ENCODE measurements at places on chromosomes 2 and 18.
A peak's percentile ranks its signal among the peaks of the same experiment; 100 is the strongest.

DNA sequence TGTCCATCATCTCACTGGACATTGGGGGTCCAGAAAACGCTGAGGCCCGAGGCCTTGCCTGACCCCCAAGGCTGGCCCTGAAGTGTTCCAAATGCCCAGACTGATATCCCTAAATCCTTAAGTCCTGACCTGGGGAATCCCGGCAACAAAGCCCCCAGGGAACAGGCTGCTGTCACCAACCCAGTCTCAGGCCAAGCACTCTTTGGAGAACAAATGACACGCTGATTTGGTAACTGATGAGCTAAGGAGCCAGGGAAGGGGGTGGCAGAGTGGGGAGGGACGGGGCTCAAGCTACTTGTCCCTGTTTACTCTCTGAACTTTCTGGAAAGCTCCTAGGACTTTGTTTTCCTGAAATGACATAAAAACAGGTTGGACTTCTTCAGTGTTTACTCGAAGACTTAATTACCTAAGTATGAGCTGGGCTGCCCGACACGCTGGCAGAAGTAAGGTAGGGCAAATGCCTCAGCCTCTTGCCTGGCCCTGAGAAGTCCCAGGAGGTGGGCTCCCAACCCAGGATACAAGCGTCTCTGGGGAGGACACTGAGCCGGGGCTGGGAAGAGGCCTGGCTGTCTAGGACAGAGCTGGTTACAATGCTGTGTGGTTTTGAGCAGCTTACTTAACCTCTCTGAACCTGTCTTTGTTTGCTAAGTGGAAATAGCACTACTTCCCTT, 105.5 kb upstream of the GLI2 start:
- no peak for DNase-seq

DNA sequence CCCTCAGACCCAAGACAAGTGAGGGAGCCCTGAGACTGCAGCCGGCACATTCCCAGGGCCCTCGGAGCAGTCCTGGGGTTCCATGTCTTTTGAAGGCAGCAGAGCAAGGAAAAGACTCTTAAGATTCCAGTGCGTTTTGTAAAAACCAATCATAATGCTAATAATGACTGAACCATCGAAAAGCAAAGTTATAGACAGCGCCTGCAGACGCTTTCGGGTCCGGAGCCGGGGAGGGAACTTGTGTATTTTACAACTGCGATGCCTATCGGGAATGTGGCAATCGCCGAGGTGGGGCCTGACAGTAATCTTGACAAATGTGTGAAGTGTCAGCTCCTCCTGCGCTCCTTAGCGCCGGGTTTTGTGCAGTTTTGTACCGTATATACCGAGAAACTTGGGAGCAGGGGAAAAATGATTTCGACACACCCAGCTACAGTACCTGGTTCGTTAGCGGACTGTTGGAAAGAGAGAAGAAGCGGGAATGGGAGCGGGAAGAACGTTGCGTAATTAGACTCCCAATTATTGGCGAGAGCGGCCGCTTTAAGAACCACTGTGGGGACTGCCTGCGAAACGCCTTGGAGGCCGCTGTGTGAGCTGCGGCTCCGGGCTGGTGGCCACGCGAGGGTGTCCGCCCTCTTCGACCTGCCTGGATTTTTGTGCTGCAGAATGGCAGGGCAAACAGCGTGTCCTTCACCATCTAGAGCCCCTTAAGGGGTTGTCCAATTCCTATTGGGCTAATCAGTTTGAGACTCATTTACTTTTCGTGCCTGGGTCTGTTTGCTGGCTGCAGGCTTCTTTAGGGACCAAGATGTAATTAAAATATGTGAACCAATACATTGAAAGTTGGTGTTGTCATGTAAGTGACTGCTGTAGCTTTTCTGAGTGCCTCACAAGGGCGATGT, 2.4 kb downstream of the EPAS1 start:
- peak; percentile 72 for DNase-seq

DNA sequence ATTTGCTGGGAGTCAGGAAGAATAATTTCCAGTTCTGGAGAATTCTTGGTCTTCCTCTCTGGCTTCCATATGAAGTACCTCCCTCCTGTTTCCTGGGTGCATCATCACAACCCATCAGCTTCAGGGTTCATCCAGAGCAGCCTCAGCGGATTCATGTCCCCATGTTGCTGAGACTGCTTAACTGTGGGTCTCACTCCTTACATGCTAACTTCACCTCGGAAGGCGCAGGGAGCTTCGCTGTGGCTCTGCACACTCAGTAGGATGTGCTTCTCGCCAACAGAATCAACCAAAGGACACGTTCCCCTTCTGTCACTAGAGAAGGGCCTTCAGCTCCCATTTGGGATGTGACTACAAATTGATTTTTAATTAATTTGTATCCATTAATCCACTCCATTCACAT, 24.2 kb downstream of the FBLN7 start:
- DNase-seq, result no peak

DNA sequence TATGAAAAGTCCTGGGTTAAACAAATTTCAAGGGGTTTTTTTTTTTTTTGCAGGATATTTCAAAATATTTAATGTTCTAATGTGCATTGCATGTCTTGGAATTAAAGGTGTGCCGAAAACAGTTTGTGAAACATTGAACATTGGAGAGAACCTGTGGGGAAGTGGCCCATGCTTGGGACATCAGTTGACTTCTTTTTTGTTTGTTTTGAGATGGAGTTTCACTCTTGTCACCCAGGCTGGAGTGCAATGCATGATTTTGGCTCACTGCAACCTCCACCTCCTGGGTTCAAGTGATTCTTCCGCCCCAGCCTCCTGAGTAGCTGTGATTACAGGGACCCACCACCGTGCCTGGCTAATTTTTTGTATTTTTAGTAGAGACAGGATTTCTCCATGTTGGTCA, 71.0 kb upstream of the RAPH1 start:
- no peak for DNase-seq

GRCh38 chr2:5877360-5877759, 185.2 kb downstream of the SOX11 start:
- no peak for DNase-seq

DNA sequence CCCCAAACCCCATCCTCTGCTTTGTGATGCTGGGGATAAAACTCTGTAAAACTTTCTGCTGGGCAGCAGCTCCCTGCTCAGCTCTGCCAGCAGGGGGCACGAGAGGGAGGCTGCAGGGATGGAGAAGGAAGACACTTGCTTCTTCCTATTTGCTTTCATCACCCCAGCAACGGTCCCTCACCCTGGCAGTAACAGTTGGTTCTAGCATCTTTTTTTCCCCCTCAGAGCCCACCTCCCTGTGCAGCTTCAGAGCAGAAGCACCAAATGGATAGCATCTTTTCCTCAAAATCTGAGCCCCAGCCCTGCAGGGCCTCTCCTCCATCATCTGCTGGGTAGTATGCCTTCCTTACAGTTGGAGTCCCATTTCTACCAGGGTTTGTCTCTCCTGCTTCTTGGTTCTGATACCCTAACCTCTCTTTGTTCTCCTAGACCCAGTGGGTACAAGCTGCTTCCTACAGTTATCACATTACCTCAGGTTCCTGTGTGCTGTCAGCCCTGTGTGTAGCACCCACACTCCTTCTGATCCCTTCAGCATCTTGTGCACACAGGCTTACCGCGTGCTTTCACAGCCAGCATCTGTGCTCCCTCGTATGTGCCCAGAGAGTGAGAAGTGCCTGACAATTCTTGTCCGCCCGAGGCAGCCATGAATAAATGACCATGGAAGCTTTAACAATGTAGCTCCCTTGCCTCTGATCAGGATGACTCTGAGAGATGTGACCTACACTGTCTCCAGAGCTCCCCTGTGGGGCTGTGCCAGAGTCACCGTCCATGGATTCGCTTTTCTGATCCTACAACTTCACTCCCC, 14.5 kb downstream of the CKAP2L start:
- peak; percentile 72 for DNase-seq

DNA sequence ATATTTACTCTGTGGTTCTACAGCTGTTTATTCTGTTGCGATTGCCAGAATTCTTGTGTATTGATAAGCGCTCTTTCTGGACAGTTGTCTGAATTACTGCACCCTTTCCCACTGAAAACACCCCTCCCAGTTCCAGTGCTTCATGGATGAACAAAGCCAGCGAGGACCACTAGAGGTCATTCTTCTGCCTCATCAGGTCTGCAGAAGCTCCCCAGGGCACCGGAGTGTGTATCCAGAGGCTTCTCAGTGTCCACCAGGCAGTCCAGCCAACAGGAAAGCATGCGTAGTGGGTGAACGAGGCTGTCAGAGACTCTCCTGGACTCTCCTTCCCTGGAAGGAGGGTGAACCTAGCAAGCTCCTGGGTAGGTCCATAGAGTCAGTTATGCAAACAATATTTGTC, 40.6 kb upstream of the INHBB start:
- DNase-seq, result peak; percentile 53
